ENCODE measurements at places on chromosomes 11 and 22.

- no peak for DNase-seq
Measured at GRCh38 chr11:12642806-12643428, 31.3 kb upstream of the TEAD1 start.

GRCh38 chr11:64916040-64916774 is 802 bp downstream of the ATG2A start:
- no peak for DNase-seq

GRCh38 chr11:113188371-113188834 is 126.0 kb upstream of the TTC12 start:
- DNase-seq: no peak

DNA sequence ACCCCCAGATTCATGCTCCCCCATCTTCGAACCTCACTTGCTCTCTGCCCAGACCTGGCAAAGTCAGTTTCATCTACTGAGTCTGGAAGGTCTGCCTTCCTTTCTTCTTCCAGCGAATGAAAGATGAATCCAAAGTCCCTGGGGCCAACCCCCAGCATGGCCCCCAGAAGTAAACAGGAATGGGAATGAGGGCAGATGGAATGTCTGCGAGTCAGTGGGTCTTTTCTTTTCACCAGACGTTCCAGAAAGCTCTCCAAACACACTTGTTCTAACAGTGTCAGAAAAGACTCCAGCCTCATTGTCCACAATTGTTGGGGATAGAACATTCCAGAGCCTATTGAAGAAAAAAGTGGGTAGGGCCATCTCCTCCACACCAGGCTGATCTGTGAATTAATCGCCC is 28.6 kb downstream of the RIBC2 start:
- no peak for DNase-seq

GRCh38 chr22:23840026-23840425 is 1.2 kb upstream of the DERL3 start:
- DNase-seq: no peak

DNA sequence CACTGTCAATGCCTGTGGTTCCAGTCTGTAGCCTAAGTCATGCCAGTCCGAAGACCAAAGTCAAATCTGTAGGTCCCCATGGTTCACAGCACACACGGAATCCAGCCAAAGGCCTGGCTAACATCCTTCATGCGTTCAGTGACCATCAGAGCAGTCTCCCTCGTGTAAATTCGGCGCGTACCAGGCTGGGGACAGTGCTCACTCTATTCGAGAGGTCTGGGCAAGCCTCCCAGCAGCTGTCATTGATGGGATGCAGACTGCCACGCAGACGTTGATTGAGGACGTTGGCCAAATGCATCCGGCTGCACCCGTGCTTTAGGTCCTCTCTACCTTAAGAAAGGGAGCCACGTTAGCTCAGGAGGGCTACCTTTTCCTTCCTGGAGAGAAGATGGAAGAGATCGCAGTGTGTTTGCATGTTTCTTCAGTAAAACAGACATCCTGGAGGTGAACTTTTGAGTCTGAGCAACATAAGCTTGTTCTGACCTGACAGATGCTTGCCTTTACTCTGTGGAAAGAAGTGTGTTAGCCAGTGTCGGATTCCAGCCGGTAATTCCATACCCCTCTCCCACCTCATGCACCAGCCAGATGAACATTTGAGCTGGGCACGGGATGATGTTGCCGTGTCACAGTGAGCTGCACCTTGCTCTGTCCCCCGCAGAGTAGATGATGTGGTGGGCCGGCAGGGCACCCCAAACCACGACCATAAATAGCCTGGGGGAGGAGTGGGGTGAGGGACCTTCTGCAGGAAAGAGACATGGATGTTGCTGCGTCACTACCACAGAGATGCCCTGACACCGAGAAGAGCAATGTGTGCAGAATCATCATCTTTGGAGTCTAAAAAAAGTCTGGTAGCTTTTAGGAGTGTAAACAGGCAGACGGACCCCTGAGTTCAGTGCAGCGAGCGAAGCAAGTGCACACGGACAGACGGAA is 12.2 kb downstream of the CTTN start:
- DNase-seq: no peak

DNA sequence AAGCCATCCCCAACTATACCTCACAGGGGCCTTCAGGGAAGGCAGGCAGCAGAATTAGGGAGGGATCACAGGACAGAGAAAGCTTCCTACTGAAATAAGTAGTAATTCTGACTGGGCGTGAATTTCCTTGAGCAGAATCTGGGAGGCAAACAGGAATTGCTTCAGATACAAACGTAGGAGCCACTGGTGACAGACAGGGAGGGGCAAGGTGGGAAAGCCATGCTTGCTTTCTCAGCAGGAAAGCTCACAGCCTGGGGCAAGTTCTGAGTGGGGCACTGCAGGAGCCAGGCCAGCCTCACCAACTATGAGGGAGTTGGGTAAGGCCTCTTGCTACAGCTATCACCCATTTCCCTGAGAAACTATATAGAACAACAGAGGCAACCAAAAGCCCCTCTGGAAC is 43.6 kb downstream of the ARHGAP32 start:
- no peak for DNase-seq

DNA sequence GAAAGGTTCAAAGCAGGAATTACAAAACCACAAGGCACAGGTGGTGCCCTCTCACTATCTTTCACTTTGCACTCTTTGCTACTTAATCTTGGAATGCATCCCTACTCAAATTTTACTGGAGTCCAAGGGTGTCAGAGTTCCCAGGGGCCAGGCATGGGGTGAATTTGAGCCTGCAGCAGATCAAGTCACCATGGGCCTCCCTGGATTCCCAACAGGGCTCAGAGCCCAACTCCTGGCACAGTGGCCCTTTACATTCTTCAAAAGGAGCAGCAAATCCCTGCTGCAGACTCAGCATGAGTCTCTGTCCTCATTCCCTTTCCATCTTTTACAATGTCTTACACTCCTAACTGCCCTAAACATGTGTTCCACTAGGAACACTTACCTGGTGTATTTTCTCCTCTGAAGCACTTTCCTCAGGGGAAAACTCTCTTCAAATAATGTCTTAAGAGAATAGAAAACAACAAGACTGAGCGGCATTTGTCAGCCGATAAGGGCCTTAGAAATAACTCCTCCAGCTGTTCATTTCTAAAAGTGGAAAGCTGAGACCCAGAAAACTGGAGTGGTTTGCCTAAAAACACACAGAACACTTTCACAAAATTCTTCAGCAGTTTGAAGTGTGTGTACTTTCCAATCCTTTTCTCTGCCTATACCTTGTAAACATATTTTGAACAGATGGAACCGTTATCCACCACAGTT is 596.0 kb downstream of the INSC start:
- DNase-seq: no peak

DNA sequence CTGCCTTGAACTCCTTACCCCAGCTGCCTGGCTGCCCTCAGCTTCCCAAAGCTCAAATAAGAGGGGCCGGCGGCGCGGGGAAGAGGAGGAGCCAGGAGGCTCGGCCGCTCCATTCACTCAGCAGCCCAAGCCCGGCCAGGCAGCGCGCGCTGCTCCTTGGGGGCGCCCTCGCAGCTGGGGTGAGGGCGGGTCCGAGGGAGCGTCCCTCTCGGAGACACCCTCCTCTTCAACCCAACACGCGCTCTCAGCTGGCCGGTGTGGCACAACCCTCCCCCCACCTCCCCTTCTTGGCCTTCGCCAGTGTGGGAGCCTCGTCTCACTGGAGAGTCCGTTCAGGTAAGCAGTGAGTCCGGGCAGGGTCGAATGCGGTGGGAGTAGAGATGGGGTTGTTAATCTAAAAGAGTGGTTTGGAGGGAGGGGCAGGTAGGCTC is at the start of gene WT1:
WT1 (minus strand) TSS at position 29 of the 431 bp plus-strand sequence.
- no peak for DNase-seq

- DNase-seq: no peak
Measured at GRCh38 chr11:57638811-57639320, 10.8 kb downstream of the YPEL4 start.

GRCh38 chr22:27919942-27920755 is 1.1 kb upstream of the PITPNB start:
- DNase-seq: peak; percentile 13

DNA sequence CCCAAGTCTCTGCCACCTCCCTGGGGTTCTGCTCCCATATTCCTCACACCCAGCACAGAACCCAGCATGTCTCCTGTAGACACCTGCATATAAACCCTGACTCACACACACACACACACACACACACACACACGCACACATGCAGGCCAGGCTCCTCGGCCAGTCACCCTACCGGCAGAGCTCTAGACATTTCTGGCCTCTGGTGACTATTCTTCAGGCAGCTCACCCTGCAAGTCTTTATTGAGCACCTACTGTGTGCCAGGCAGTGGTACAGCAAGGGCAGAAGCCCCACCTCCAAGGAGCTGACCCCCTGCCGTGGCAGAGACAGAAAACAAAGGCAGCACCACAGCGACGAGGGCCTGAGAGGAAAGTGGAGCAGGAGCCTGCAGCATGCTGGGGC is 50.3 kb downstream of the CDKN1C start:
- no peak for DNase-seq

GRCh38 chr11:47177846-47178245 is 1.2 kb upstream of the ARFGAP2 start:
- no peak for DNase-seq

Data from NCI-H446 treated with DMSO at 0.1 percent for 48 hours (cell line).